ENCODE measurements at places on chromosomes 6 and 20.

DNA sequence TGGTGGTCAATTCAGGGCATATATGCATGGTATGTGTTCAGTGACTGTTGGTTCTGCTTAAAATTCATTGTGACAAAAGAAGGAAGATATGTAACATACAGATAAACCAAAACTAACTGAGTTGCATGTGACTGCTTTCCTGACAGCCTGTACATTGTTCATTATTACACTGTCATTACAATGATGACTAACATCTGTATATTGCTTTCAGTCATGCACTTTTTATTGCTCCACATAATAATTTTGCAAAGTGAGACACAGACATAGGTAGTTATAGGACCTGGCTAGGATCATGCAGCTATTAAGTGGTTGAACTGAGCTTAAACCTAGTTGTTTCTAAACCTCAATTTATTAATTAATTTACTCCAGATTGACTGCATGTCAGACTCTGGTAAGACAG, 703.2 kb downstream of the HDGFL1 start:
- DNase-seq = no peak

- DNase-seq = peak; percentile 9
These were observed 90.5 kb downstream of the SYNJ2 start for GRCh38 chr6:158072083-158072721.

DNA sequence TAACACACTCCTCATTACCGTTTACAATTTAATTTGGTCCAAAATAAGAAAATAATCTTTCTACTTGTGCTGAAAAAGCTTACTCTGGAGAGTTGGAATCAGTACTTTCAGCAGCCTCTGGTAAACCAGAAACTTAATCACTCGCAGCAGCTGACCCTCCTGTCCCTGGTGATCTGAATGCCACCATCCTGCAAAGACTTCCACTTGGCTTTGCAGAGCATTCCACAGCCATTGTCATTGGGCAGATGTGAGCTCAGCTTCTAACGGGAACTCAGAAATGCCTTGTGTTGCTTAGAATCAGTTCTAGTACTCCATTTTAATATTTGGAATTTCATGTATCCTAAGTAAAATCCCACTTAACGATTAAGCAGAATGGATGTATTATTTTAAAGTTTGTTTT, 59.7 kb downstream of the PHACTR1 start:
- no peak for DNase-seq

DNA sequence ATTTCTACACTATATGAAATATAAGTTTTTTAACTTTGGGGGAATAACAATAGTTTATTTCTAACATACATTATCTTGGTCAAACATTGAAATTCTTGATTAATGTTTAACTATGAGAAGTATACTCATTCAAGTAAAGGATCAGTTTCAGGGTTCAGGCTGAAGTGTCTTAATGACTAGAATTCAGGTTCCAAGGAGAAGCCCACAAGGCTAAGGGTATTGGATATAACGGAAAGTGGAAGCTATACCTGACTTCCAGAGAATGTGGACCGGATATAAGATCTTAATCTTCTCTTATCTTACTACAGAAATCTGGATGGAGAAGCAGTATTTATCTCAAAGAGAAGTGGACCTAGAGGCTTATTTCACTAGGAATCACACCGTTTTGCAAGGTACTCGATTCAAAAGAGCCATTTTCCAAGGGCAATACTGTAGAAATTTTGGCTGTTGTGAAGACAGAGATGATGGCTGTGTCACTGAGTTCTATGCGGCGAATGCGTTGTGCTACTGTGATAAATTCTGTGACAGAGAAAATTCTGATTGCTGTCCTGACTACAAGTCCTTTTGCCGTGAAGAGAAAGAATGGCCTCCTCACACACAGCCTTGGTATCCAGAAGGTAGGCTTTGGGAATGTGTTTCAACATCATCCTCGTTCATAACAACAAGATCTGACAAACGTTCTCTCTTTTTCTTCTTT, at the start of gene TINAG:
TINAG (plus strand) TSS at position 153 of the 697 bp plus-strand sequence; CDS start at position 263, 110 bp downstream.
- DNase-seq = no peak

GRCh38 chr6:165300422-165300936, 8.9 kb downstream of the C6orf118 start:
- no peak for DNase-seq

- no peak for DNase-seq
These were observed 22.5 kb upstream of the QKI start for GRCh38 chr6:163391985-163392384.

DNA sequence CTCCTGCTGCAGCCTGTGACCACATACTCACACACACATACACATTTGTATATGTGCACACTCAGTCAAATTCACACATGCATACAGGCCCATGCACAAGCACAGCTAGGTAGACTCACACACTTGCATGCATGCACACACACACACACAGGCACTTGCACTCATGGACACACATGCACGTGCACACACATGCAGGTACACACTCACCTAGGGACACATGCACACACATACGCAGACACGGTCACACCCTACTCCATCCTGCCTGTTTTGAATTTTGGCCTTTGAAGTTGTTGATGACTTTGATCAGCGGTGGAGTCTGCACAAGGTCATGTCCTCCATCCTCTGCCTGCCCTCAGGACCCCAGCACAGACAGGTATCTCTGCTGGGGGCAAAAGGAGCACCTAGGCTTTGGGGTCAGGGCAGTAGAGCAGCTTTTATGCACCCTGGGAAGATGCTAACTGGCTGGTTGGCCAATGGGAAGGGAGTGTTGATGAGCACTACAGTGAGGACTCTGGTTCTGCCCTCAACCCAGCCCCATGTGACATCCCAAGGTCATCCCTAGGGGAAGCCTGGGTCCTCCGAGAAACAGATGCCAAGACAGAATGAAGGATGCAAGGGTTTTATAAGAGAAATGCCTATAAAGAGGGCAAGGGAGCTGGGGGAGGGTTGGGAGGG, 218.3 kb downstream of the SLC24A3 start:
- no peak for DNase-seq

DNA sequence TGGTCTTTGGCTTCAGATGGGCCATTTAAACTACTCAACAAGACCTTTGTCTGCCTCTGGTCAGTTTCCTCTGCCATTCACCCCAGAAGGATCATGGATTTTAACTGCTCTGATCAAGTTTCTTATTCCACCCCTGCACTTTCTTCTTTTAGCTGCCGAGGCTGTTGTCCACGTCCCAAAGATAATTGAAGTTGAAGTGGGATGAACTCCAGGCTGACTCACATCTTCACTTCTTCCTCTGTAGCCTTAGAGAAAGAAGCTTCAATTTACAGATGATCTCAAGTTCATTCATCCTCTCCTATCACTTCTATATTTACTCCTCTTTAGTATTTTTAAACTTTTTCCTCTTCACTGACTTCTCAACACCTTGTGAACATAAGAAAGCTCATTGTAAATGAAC, 651.6 kb downstream of the UTRN start:
- DNase-seq = no peak

DNA sequence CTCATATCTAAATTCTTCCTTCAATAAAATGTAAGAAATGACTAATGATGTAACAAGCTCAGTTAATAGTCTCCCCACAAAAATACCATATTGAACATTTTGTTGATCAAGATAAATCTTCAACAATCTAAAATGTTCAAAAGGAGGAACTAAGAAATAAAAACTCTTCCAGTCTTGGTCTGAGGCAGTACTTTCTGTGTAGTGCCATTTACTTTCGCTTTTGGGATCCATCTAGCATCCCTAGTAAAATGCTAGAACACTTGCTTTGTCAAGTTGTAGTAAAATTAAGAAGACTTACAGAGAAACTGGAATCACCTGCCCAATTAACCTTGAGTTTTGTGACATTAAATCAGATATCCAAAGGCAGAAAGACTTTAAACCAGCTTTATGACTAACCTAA, 246.4 kb downstream of the KHDRBS2 start:
- no peak for DNase-seq

- DNase-seq = no peak
These were observed 570.0 kb downstream of the TBC1D32 start for GRCh38 chr6:120764312-120764711.

- DNase-seq = no peak
These were observed 295.5 kb upstream of the ZNF337 start for GRCh38 chr20:25992146-25992545.

DNA sequence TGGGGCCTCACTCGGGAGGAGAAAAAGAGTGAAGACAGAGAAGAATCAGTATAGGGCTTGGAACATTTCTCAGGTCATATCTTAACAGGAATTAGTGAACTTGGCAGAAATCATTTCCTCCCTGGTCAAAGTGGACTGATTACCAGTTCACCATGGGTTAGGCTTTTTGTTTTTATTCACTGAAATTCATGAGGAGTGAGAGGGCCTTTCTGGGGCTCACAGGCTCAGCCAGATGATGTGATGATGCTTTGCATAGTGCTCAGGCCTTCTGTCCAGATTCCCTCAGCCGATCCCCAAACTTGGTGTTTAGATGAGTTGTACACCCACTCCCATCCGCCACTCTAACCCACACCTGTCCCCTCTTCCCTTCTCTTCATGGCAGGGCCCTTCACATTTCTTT, 32.5 kb downstream of the SRSF3 start:
- no peak for DNase-seq

- no peak for DNase-seq
These were observed 36.6 kb downstream of the IL20RA start for GRCh38 chr6:137008204-137008603.

DNA sequence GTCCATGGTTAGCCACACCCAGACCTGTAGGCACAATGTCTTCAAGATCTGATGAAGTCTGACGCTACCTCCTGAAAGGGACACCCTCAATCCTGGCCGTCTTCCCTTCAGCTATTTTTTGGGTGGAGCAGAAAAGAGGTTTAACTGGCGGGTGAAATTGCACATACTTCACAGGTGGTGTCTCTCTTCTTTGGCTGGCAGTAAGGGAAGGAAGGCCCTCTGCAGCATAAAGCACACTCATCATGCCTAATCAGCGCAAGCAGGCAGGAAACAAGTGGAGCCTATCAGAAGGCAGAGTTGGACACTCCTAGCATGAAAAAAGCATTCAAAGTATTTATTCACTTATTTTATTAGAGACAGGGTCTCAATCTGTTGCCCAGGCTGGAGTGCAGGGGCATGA, 32.9 kb downstream of the PNLDC1 start:
- DNase-seq = no peak

DNA sequence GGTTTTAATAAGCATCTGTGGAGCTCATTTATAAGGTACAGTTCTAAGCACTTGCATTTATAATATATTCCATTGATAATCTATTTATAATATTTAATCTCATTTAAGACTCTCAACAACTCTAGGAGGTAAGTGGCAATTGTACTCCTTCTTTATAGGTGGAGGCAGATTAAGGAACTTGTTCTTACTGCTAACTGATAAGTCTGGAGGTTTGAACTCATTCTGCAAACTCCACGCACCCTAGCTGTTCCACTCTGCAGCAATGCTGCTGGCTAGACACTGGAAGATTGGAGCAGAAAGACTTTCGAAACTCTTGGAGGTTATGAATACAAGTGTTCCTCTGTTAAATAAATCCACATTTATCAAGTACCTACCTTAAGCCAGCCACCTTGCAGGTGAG, 793 bp upstream of the HDAC2 start:
- no peak for DNase-seq

GRCh38 chr6:19562468-19562867, 274.7 kb upstream of the ID4 start:
- no peak for DNase-seq

DNA sequence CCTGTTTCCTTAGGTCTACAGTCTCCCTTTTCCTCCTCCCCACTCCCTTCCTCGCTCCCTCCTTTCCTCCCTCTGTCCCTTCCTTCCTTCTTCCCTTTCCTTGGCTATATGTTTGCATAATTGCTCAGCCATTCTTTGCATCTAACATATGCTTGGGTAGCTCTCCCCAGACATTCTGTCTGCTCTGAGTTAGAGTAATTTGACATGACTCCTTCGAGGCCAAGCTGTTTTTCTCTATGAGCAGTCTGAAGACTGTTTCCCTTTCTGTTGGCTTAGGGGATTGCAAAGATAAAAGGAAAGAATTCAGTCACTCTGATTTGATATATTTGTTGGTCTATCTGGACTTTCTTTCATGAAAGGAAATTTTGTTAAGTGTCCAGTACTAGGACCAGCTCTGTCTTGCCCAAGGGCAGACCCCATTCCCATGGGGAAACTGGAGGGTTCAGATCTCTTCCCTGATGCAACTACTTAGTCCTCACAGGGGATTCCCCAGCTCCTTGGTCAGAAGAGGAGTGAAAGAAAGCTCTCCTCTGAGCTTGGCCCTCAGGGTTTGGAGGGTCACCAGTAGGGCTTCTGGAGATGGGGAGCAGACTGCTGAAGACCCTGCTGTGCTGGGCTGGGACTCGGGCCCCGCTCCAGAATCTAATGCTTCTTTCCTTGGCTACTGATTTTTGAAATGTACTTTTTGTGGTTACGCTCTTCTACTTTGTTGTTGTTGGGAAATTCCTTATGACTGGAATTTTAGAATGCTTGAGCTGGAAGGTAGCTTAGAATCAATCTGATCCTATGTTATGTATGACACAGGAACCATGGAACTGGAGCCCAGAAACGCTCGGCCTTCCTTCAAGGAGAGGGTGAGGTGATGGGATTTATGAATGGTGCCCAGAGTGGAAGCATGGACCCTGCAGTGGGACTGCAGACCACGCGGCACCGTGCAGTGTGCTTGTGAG, 63.7 kb upstream of the SLC22A23 start:
- no peak for DNase-seq

DNA sequence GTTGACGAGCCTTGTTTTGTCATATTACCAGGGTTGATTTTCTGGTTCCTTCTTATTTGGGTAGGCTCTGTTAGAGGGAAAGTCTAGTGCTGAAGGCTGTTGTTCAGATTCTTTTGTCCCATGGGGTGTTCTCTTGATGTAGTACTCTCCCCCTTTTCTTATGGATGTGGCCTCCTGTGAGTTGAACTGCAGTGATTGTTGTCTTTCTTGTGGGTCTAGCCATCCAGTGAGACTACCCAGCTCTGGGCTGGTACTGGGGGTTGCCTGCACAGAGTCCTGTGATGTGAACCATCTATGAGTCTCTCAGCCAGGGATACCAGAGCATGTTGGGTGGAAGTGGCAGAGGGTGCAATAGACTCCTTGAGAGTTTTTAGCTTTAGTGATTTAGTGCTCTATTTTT, 680.6 kb downstream of the RFPL4B start:
- DNase-seq = no peak

DNA sequence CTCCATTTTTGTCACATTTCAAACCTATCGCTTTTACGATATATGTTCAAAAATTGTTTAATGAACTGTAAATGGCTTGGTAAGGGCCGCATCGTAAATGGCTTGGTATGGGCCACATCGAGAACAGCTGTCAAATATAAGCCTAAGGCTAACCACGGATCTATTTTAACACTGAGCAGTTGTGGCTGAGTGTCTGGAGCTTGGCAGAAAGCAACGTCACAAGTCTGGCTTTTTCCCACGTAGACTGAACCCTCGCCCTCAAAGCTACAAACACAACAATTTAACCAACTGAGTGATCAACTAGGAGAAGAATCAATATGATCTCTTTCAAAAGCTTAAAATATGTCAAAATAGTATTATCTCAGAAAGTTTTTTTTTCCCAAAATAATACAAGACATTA, 71.4 kb upstream of the PRSS16 start:
- DNase-seq = no peak

DNA sequence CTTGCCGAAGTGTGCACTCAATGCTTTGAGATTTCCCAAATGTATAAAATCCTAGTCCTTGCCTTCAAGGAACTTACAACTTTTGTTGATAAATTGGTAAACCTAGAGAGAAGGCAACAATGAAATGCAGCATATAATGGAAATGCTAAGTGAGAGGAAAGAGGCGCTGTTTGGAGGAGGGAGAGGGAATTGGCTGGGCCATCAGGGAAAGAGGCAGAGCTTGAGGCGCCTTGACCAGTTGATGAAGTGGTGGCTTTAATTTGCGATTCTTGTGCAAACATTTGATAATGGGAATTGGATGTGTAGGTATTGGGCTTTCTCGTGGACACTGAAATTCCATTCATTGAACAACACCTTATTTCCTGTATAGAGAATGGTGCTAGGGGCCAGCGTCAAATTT, 1.9 kb upstream of the CDYL start:
- no peak for DNase-seq

GRCh38 chr20:14986656-14987055, 649.2 kb upstream of the FLRT3 start:
- DNase-seq = no peak
